Mucosa of gallbladder (tissue), 1 donor: ENCODE measurements at places on chromosomes 16 and 17.

GRCh38 chr17:7443499-7444485 lies 1.1 kb upstream of the CHRNB1 start:
- DNase-seq = no peak

- no peak for DNase-seq
These were observed 26.8 kb upstream of the ELAC2 start for GRCh38 chr17:13044572-13045065.

DNA sequence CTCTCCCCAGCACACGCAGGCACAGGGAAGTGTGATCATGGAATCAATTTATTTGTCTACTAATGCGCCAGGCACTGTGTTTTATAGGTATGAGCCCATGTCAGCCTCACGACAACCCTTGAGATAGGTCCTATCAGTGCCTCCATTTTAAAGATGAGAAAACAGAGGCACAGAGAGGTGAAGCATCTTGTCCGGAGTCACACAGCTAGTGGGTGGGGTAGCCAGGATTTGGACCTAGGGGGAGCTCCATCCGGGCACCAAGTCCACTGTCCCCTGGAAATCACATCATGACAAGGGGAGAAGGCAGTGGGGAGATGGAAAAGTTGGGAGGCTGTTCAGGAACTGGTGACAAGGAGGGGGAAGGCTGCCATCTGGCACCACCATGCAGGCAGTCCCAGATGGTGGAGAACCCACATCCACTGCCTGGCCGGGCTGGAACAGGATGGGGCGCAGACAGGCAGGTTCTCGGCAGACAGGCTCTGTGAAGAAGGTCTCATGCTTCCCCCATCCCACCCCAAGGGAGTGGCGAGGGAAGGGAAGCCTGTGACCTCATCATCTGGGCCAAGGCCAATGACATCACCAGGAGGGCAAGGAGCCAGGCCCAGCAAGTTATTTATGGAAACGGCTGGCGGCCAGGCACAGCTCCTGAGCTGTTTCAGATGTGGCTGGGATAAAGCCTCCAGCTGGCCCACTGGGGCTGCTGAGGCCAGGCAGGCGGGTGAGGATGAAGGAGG lies 126.0 kb upstream of the SDK2 start:
- DNase-seq = peak; percentile 91

GRCh38 chr16:70685938-70686375 lies at the start of gene MTSS2:
MTSS2 (minus strand) TSS chr16:70686053; CDS start chr16:70685791, 262 bp downstream.
- DNase-seq = peak; percentile 80

- no peak for DNase-seq
These were observed 5.1 kb upstream of the CALCOCO2 start for GRCh38 chr17:48825446-48826381.

DNA sequence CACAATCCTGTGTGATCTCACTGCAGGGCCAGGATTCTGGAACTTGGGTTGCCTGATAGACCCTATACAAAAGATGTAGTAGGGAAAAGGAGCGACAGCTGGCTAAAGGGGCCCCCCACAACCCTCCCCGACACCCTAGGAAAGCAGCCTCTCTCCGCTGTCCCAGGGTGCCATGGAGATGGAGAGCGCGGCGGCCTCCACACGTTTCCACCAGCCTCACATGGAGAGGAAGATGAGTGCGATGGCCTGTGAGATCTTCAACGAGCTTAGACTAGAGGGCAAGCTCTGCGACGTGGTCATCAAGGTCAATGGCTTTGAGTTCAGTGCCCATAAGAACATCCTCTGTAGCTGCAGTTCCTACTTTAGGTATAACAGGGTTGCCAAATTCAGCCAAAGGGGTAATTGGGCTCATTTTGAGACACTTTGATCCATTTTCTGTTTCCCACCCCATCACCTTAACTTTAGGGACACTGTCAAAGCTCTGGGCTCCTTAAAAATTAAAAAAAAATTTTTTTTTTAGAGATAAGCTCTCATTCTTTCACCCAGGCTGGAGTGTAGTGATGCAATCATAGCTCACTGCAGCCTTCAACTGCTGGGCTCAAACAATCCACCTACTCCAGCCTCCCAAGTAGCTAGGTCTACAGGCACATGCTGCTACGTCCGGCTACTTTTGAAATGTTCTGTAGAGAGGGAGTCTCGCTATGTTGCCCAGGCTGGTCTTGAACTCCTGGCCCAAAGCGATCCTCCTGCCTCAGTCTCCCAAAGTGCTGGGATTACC lies at the start of gene KLHL10:
TSS of gene KLHL10 (plus strand) at position 65 of the 778 bp plus-strand sequence. CDS start at position 173, 108 bp downstream.
- DNase-seq = no peak

GRCh38 chr16:3988011-3988410 lies 107.5 kb upstream of the CREBBP start:
- no peak for DNase-seq
